ENCODE measurements at places on chromosomes 3 and 15.

- DNase-seq, result no peak
These were observed 161.6 kb downstream of the TIGIT start for GRCh38 chr3:114455432-114455831.

- DNase-seq, result no peak
These were observed 140.7 kb downstream of the VPS8 start for GRCh38 chr3:184952671-184953070.

DNA sequence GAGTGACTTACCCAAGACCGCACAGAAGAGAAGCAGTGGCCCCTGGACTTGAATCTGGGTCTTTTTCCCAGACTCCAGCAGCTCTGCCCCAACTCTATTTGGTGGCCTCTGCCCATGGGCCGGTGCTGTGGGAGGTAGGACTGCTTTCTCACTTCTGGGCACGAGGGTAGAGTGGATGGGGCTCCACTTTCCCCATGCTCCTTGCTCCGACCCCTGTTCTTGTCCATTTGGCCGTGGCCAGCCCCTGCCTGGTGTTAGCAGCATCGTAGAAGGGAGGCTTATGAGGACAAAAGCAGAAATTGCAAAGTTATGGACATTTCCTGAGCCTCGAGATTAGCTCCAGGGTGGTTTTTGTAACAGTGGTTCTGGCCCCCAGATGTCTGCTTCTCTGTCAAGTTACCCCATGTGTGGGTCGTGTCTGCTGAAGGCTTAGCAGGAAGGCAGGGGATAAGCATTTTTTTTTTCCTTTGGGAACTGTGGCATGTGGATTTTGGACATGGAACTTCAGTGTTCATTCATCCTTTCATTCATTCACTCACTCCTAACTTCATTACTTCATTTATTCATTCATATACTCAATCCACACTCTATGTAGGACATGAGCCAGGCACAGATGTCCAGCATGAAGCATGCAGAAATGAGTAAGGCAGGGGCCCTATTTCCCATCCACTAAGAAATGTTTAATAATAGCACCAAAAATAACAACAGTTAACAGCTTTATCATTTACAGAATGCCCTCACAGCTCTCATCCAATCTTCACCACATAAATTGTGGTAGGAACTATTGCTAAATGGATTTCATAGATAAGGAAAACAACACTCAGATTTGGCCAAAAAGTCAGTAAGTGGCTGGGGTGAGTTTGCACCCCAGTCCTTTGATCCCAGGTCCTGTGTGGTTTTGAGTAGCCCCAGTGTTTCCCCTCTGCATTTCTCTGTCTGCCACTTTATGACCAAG, 180.5 kb downstream of the OPA1 start:
- no peak for DNase-seq

- no peak for DNase-seq
These were observed 71.0 kb downstream of the B3GNT5 start for GRCh38 chr3:183324083-183324482.

DNA sequence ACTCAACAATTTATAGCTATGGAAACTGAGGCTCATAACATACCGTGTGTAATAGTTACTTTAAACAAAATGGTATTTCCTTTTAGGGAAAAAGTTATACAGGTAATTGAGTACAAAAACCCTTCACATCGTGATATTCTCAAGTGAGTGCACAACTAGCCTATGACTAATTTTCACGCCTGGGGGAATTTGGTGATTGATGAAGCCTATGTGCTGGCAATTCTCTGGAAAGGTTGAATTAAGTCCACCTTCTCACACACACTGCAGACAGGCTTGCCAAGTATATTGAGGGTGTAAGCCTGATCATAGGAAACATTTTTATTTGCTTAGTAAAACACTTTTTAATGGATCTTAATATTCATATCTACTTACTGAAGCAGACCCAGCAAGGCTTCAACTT, 41.3 kb upstream of the ROBO2 start:
- DNase-seq, result no peak

DNA sequence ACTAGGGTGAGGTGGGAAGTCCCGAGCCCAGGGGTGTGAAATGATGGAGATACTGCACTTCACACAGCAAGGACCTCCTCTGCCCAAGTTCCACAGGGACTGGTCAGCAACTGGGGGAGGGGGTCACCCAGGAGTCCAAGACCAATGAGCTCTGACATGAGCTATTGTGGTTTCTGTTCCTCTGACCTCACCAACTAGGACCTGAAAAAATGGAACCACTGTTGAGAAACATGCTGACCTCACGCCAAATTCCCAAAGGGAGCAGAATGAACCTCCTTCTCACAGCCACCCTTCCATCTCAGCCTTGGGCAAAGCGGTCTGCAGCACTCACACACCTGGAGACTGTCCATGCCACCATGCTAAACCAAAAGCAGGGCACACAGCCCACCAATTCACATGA, 69.3 kb downstream of the LRIG1 start:
- DNase-seq, result no peak

GRCh38 chr15:74573987-74574386, 33.0 kb downstream of the ARID3B start:
- DNase-seq, result no peak

GRCh38 chr3:120926146-120926545, 18.1 kb downstream of the STXBP5L start:
- no peak for DNase-seq

- no peak for DNase-seq
These were observed 57.2 kb downstream of the CBLB start for GRCh38 chr3:105811518-105812193.

DNA sequence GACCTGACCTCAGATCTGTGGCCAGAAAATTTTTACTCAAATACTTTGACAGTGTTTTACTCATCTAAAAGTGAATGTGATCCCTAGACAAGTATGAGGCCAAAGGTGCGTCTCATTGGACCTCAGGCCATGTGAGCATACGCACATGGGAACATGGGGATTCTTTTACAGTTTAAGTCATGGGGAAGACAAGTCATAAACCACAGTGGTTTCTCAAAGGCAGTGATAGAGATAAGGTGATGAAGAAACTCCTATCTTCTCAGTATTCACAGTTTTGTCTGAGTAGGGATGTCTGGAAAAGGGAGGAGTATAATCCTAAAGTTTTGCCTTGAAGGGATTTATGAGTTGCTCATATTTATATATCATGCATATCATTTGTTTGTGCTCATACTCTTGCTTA, 173.8 kb downstream of the FNDC3B start:
- no peak for DNase-seq

GRCh38 chr15:73518180-73518862, 75.4 kb downstream of the REC114 start:
- DNase-seq, result no peak

GRCh38 chr3:178152031-178152806, 384.0 kb upstream of the KCNMB2 start:
- DNase-seq, result no peak

DNA sequence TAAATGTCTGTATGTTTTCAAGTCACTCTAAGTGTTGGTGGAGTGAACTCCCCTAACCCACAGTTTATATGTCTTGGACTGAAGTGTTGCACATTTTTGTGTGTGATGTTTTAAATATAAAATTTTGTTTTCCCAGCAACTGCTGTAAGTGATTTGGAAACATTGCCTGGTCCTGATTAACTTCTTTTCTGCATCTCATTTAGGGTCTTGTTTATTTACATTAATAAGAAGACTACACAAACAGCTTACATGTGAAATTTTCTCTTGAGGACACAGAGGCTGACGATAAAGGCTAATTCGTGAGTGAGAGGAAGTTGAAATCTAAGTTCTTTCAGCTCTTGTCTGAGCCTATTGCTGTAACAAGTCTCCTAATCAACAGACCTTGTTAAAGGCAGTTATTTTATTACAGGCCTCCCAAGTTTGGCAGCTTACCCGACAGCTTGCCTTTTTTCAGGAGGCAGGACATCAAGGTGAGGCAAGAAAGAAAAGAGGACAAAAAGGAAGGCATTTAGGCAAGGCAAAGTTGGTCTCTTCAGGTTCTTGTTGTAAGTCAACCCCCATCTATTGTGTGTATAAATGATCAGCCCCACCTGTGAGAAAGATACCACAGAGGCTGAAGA, 177.7 kb upstream of the NR2E3 start:
- DNase-seq, result no peak

- DNase-seq, result no peak
These were observed 125.0 kb upstream of the SMAD3 start for GRCh38 chr15:66940368-66940767.

- DNase-seq, result no peak
These were observed 58.6 kb downstream of the MAP2K5 start for GRCh38 chr15:67601073-67601472.

- DNase-seq, result no peak
These were observed 67.9 kb upstream of the AKAP13 start for GRCh38 chr15:85312486-85312885.

GRCh38 chr15:64740311-64741170, 34.8 kb downstream of the RBPMS2 start:
- peak; percentile 66 for DNase-seq

- no peak for DNase-seq
These were observed 88.9 kb upstream of the PTX3 start for GRCh38 chr3:157347577-157348303.

DNA sequence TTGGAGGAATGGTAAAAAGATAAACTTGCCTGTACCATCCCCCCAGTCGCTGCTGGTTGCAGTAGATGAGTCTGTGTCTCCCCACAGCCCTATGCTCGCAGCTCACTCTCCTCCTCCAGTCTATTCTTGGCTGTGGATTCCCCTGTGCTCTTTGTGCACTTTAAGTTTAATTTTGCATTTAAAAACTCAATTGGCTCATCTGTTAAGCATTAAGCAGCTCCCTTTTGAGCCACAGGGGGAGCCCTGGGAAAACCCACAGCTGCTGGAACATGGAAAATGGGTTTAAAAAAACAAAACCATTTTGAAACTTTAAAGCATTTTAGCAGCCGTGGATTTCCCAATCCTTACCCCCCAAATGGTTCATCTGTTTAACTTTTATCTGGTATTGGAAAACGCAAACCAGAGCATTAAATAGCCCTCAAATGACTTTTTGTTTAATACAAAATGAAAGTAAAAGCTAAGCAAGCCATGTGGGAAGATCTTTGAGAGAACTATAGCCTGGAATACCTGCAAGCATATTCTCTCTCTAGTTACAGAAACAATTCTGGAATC, 536.9 kb downstream of the ZIC1 start:
- DNase-seq, result peak; percentile 42

GRCh38 chr3:156108616-156109015, 11.8 kb upstream of the KCNAB1 start:
- DNase-seq, result no peak

DNA sequence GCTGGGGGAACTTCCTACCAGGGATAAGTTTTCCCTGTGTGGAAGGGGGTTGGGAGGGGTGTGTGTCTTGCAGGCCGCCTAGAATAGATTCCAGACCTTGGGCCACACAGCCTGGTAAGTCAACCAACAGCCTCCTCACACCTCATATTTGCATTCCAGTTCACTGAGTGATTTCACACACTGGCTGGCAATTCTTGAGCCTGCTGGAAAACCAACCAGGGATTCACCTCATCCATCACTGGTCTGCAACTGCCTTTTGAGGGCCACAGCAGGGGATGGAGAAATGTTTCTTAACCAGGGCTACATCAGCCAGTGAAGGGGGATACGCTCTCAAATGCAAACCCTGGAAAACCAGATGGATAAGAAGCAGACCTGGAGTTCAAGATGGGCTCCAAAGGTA, 2.0 kb downstream of the FSTL1 start:
- no peak for DNase-seq

GRCh38 chr3:189630767-189631372, 319 bp upstream of the TP63 start:
- no peak for DNase-seq

- DNase-seq, result no peak
These were observed 116.8 kb upstream of the UBE2E2 start for GRCh38 chr3:23086331-23086730.

GRCh38 chr3:194584320-194584776, 48.9 kb downstream of the TMEM44 start:
- no peak for DNase-seq

- DNase-seq, result no peak
These were observed 76.5 kb downstream of the MYO1E start for GRCh38 chr15:59296181-59296617.

- no peak for DNase-seq
These were observed 10.4 kb upstream of the BRPF1 start for GRCh38 chr3:9721015-9721699.

- DNase-seq, result no peak
These were observed 85.5 kb downstream of the KLHL25 start for GRCh38 chr15:85709250-85709649.

GRCh38 chr3:190605385-190605784, 91.5 kb downstream of the IL1RAP start:
- DNase-seq, result no peak

- no peak for DNase-seq
These were observed 84.1 kb upstream of the PRR23E start for GRCh38 chr3:127108796-127109195.

GRCh38 chr3:51703761-51704510, 2.9 kb upstream of the GRM2 start:
- no peak for DNase-seq

GRCh38 chr3:15778332-15778858, 19.4 kb downstream of the ANKRD28 start:
- DNase-seq, result no peak

- DNase-seq, result no peak
These were observed 39.3 kb upstream of the GATA2 start for GRCh38 chr3:128532012-128532983.

DNA sequence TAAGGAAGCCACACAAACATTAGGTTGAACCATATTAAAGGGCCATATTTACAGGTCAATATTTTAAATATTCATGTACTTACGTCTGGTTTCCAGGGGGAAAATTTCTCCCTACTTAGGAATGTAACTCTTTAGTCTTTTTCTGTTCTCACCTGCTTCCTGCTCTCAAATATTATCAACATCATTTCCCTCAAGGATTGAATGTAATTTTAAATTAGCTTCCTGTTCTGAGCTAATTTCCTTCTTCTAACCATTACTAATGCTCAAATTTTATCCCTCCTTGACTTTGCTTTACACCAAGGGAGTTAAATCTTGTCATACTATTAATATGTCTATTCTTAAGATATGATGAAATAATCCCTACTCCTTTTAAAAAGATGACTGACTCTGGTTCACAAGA, 103.4 kb upstream of the UBP1 start:
- DNase-seq, result no peak

DNA sequence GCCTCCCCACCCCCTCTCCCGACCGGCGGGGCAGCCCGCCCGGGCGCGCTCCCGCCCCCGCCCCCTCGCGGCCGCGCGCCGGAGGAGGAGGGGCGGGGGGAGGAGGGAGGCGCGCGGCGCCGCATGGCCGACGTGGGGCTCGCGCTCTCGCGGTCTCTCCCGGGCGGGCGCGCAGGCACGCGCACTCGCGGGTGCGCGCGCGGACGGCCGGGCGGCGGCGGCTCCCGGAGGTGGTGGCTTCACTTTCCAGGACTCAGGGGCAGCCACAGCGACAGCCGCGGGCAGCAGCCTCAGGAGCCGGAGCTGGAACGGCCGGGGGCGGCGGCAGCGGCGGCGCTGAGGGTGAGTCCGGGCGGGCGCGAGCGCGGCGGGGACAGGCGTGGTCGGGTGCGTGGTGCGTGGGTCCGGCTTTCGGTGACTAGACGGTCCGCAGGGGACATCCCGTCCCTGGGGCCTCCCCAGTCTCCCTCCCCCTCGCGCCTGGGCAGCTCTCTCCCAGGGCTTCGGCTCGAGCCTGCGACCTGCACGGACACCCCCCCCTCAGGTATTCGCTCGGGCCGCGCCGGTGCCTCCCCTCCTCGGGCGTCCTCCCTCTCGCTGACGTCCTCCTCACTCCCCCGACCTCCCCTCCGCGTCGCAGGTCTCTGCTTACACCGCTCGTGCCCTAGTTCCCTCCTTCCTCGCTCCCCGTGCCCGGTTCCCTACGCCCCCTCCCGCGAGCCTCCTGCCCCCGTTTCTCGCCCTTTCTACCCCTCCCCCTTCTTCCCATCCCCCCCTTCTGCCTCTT, at the start of gene UBE2E2:
Gene UBE2E2, plus strand, starts transcription at position 407 of the 787 bp plus-strand sequence.
- peak; percentile 58 for DNase-seq
